ENCODE measurements at places on chromosomes 5 and 9.
A peak's percentile ranks its signal among the peaks of the same experiment; 100 is the strongest.

GRCh38 chr5:69052181-69052580 is 41.6 kb upstream of the SLC30A5 start:
- no peak for DNase-seq

DNA sequence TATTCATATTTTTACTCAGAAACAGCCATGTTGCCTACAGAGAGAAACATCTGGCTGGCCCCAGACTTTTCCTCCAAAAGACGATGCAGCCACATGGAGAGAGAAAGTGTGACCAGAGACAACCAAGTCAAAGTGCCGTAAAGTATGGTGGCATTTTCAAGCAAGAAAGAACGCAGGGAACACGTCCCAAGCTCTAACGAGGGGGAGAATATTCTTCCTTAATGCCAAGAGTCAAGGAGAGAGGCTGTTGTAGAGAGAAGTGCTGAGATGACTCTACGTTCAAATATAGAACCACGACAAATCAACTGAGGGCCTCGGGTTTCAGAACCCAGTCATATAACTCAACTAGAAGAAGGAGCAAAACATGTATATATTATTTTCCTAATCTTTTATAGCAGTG is 55.9 kb downstream of the FNBP1 start:
- DNase-seq = no peak

DNA sequence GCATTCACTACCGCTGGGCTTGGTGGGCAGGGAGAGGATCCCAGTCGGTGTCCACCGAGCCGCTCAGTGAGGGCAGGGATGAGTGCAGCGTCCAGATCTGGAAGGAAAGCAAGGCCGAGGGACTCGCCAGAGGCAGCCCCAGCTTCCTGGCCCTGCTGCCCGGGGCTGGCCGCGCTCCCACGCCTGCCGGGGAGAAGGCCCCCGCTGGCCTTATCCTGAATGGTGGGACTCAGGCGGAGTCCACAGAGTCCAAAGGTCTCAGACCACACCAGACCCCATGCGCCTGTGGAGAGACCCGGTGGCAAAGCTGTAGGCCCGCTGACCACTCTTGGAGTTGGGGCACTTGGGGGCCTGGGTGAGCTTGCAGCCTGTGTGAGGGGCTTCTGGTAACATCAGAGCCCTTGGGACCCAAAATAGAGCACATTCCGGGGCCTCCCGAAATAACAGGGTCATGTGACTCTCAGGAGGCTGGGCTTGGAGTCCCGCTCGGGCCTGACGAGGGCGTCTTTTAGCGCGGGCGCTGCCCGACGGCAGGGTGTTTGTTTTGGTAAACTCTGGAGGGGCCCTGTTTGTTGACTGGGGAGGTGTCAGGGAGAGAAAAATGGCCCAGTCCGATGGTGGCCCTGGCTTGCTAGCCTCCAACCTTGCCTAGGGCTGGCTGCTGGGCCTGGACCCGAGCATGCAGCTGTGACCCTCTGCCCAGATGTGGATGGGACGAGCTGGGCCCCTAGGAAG is 2.8 kb downstream of the RXRA start:
- peak; percentile 80 for DNase-seq

- DNase-seq = peak; percentile 81
Measured at GRCh38 chr9:133935328-133936005, 56.7 kb downstream of the VAV2 start.
